ENCODE measurements at places on chromosomes 6 and 20.

DNA sequence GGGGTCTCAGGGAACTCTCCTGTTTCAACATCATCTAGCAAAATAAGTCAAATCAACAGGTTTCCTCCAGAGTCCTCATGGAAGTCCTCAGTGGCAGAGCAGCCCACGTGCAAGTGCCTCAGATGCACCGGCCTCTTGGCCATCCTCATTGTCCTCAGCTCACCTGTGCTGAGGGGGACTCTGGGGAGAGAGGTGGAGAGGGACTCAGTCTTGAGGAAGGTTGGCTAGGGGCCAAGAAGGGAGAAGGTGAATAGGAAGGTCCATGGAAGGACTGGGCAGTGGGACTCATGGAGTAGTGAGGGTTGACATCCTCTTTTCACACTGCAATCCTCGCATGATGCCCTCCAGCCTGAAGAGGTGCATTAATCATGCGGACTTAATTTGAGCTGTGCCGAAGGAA is 77.9 kb upstream of the DUSP22 start:
- no peak for DNase-seq

- DNase-seq: peak; percentile 62
These were observed 23.3 kb upstream of the UST start for GRCh38 chr6:148723484-148723883.

DNA sequence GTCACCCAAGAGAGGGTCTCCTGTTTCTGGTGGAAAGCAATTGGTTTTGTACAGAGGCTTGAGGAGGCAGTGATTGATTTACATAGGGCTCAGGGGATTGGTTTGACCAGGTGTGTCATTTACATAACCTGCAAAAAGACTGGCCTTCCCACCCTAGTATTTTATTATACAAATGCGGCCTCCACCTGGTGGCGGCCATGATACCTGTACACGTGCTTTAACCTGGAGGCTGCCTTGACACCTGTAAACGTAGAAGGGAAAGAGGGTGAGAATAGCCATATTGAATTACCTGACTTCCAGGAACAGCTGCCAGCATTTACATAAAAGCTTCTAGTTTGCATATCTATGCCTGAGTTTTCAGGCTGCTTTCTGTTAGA is 48.7 kb downstream of the HLA-DPB1 start:
- DNase-seq: no peak

GRCh38 chr6:37074053-37074827 is 68.8 kb downstream of the FGD2 start:
- DNase-seq: no peak

DNA sequence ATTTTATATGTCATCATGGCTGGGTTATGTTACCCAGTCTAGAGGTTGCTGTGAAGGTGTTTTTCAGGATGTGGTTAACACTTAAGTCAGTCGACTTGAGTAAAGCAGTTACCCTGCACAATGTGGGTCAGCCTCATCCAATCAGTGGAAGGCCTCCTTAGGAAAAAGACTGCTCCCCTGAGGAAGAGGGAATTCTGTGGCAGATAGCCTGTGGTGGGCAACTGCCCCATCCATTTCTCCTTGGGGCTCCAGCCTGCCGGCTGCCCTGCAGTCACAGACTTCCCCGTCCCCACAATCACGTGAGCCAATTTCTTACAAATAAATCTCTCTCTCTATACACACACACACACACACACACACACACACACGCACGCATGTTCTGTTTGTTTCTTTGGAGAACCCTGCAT is 34.5 kb upstream of the MPC1 start:
- DNase-seq: no peak

DNA sequence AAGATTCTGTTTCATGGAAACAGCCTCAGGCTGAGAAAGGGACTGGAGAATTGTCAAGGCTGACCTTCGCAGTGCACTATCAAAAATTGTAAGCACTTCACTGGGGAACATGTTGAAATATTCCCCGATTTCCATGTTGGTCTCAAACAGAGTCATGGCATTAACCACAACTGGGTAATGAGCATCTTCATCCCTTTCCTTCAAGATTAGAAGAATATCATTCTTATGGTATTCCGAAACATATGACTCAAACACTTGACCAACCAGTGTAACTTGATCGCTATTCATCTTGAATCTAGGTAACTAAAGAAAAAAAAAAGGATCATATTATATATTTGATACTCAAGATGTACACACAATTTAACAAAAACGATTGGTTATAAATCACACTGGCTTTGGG is 3.5 kb downstream of the MCM9 start:
- no peak for DNase-seq

DNA sequence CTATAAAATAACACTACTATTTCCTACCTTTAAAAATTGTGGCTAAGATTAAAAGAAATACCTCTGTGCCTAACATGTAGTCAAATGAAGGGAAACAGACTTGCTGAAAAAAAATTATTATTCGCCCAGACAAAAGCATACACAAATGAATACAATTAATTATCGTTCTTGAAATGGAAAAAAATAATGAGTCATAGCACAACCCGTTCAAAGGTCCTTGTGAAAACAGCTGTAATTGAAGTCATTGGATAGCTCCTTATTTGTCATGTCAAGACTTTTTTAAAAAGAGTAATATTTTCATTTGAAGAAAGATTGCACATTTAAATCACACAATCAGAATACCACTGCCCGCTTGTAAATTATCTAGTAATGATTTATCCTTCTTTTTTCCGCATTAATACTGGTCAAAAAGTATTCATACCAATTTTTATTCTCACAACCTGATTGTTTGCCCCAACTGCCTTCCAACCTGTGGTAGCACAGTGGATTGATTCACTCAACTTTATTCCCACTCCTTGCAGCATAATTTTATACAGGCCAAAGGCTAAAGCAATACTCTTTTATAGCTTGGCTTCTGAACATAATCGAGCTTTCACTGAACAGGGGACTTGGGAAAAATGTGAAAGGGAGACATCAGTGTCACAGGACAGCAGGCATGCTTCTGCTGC is 655.2 kb upstream of the MAP3K7 start:
- no peak for DNase-seq

- no peak for DNase-seq
These were observed 477.4 kb upstream of the HTR1E start for GRCh38 chr6:86459978-86460377.

- no peak for DNase-seq
These were observed 12.8 kb downstream of the RAMACL start for GRCh38 chr6:166573511-166574216.

DNA sequence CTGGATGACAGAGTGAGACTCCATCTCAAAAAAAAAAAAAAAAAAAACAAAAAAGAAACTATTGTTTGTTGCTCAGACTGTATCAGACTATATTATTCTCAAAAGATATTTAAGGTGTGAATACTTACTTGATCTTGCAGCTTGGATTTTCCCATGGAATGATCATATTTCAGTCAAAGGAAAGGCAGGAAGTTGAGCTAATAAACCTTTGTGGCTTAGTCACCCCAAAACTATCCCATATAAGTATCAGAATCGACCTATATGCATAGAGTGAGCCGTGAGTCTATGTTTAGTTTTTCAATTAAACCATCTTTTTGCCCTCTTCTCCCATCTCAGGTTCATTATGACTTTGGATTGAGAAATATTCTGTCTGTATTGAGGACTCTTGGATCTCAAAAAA is 152.6 kb downstream of the DNAH8 start:
- DNase-seq: no peak

DNA sequence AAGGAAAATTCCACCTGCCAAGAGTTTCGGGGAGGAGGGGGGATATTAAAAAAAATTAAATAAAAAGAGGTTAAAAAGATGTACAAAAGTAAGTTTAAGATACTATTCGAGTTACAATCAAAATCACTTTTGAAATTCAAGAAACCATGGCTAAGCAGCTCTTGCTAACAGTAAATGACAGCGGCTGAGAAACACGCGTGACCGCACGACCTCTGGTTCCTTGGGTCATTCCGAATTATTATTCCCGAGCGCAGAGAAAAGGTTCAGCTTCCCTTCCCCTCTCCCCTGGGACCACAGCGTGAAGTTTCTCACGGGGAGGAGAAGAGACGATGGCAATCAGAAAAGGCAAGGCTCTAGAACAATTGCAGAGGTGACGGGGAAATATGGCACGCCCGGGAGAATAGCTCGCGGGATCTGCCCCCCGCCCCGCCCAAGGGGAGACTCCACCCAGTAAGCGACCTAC is 496 bp downstream of the TMEM242 start:
- peak; percentile 74 for DNase-seq

DNA sequence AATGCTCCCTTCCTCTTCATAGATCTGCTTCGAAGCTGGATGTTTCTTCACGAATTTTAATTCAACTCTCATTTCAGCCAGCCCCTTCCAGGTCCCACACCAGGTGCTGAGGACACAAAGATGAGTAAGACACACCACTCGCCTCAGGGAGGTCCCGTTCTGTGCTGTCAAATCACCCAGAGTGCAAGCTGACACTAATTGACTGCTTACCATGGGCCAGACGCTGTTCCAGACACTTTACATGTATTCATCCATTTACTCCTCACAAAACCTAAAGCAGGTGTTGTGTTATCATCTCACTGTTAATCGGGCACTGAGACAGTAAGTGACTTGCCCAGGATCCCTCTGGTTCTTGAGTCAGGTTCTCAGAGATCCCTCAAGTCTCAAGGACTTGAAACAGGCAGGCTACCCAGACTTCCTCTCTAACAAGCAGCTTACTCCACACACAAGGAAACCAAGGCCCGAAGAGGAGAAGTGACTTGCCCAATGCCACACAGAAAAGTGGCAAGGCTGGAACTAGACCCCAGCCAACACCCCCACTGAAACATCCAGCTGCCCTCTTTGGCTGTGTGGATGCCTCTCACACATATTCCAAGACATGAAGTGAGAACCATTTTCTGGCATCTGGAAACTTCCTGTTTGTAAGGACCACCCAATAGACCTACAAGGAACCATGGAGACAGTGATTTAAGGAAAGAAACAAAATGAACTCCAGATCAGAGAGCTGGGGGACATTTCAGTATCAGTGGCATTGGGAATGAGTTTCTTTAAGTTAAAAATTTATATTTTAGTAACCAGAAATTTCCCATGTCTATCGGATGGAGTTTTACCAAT is 174.5 kb downstream of the CDC5L start:
- no peak for DNase-seq

DNA sequence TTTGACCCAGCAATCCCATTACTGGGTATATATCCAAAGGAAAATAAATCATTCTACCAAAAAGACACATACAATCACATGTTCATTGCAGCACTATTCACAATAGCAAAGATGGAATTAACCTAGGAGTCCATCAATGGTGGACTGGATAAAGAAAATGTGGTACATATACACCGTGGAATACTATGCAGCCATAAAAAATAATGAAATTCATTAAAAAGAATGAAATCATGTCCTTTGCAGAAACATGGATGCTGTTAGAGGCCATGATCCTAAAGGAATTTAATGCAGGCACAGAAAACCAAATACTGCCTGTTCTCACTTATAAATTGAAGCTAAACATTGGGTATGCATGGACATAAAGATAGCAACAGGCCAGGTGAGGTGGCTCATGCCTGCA is 61.9 kb upstream of the BMP6 start:
- DNase-seq: no peak

GRCh38 chr20:44111712-44112335 is 75.2 kb downstream of the JPH2 start:
- DNase-seq: no peak

- peak; percentile 94 for DNase-seq
These were observed 95.3 kb downstream of the NFATC2 start for GRCh38 chr20:51447097-51447764.

DNA sequence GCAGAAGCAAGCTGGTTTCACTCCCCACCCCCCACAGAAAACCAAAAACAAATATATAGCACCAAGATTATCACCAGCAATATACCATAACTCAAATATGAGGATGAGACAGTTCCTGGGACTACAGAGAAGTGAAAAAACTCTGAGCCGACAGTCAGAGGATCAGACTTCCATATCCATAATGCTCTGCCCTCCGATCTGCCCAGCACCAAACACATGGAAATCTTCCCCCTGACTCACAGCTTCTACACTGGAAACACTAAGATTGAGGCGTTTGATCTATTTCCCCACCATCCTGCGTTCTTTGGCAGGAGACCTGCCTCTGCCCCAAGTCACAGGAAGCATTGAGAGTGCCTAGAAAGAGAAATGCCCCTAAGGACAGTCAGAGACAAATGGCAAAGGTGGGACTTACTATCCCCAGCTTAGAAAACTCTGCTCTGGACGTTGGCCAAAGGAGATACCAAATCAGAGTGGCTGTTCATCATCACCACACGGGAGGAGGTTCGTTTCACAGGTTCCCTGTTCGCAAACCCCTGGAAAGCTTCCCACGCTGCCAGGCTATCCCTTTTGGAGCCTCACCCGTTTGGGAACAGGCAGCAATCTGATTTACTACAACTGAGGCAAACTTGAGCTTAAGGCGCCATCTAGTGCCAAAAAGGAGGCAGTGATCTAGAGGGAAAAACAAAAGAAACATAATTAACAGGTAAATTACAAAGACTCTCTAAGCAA is 48.7 kb upstream of the SRSF6 start:
- DNase-seq: peak; percentile 32

GRCh38 chr6:41704028-41704427 is 31.4 kb downstream of the TFEB start:
- no peak for DNase-seq

DNA sequence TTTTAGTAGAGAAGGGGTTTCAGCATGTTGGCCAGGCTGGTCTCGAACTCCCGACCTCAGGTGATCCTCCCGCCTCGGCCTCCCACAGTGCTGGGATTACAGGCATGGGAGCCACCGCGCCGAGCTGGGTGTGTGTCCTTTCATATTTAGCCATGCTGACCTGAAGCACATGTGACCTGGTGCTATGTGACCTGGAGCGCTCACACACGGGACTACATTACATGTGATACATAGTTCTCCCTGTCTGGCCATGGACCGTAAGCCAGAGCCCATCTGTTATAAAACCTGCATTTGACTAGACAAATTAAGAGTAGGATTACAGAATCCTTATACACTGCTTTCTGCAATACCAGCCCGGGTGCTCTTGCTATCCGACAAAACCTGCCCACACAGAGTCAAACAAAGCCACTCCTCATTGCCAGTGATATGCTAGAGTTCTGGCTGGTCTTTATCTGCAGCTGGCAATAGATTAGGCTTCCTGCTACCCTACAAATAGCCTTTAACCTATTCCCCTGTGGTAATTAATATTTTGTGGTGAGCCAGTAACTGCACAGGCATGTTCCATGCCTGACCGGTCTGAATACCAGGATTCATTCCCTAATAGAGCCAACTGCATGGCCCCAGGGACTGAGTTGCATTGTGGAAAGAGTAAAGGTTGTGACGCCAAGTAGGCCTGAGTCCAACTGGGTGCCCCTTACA is 26.3 kb upstream of the FAM50B start:
- DNase-seq: no peak

DNA sequence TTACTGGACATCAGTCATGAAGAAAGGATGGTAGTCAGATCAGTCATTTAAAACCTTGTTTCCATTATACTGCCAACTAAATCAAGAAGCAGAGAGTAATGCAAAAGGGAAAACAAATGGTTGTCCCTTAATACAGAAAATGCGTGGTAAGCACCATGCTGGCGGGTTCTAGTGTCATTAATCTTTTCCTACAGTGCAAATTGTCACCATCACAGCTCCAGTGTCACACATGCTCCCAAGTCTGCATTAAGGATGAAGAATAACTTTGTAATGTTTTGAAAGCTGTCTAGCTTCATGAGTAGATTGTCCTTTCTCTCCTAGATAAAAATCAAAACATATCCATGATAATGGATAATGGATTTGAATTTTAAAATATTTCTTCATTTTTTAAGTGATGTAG is 735.6 kb downstream of the EPHA7 start:
- DNase-seq: no peak

Data from fibroblast of the conjunctiva (primary cell).